ENCODE measurements at places on chromosomes 6 and 20.

DNA sequence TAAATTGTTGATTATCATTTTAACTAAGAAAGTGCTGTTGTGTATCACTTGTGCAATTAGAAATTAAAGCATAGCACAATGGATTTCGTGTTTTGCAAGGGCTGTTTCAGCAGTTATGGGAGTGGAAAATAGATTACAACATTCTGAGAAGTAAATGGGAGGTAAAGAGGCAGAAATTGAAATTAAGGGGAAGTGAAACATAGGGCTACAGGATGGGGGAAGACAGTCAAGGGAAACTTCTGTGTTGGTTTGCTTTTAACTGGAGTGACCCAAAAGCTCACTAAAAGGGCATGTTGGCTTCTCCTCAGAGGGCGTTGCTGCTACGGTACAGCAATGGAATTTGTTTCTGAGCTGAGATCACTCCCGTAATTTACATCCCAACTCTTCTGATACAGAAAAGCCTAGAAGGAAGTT lies 147.5 kb downstream of the BCAS1 start:
- DNase-seq: no peak

DNA sequence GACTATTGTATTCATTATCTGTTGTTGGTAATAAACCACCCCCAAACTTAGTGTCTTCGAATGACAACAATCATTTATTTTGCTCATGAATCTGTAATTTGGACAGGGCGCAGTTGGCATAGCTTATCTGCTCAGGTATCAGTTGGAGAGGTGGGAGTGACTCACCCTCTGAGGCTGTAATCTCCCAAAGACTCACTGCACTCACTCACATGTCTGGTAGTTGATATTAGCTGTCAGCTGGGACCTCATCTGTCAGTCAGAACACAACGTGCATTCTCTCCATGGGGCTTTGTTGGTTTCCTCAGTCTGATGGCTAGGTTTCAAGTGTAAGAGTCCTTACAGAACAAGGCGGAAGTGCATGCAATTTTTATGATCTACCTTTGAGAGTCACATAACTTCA lies 219.0 kb upstream of the PRND start:
- no peak for DNase-seq

DNA sequence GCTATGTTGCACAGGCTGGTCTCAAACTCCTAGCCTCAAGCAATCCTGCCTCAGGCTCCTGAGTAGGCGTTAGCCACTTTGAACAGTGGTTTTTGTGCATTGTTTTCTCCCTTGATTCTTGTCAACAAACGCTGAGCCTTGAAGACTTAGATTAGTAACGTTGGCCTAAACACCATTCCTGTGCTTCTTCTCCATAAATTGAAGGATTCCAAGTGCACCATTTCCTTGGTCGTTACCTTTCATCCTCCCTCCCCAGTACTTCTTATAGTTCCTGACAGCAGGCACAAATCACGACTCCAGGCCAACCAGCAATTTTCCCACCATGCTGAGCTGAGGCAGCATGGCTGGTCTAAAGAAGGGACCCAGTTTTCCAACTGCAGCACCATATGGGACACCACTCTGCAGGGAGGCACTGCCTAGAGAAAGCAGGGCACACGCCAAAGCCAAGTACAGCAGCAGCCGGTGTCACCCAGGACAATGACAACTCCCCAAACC lies 8.9 kb downstream of the RPS10 start:
- no peak for DNase-seq

DNA sequence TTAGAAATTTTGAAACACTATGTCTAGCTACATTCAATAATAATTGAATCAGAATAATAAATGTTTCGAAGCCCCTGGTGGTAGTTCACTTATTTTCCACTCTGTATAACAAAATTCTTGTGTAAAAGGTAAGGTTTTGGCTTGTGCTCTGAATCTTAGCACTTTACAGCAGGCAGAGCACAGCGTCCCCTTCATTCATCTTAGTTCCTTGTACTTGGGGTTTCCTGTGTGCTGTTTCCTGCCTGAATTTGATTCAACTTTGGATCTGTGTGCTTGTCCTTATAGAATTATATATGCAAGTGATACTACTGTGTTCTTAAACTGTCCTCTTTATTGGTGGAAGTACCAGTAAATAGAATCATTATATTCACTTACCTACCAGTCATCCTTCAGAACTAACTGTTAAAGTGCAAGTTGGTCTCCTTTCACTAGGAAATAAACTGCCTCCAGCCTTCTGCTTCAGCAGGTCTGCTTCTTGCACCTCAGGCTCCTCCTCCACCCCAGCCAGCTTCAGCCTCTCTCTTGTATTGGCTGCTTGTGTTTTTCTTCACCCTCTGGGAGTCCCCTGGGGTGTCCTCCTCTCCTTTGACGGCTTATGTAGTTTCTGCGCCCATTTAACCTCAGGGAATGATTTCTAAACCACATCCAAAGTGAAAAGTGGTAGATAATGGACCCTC lies 28.8 kb upstream of the TULP4 start:
- no peak for DNase-seq

DNA sequence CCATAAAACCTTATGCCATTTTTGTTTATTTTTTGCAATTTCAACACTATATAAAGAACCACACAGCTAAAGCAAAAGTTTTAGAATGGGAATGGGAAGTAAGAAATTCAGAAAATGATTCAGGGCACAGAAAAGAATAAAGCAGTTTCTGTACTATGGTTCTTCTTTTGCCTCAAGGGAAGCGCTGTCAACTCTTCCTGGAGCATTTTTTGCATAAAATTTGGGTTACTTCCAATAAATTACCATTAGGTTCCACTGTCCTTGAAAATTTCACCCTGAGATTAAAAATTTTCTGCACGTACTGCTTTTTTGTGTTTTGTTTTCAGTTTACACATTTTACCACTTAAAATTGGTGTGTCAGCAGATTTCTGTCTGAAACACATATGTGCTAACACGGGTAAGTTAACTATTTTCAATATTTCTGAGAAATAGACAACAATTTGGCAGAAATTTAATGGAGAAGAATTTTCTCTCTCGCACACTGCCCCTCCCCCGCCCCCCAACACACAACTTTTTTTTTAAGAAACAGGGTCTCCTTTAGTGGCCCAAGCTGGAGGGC lies 79.6 kb downstream of the ADAT2 start:
- no peak for DNase-seq

DNA sequence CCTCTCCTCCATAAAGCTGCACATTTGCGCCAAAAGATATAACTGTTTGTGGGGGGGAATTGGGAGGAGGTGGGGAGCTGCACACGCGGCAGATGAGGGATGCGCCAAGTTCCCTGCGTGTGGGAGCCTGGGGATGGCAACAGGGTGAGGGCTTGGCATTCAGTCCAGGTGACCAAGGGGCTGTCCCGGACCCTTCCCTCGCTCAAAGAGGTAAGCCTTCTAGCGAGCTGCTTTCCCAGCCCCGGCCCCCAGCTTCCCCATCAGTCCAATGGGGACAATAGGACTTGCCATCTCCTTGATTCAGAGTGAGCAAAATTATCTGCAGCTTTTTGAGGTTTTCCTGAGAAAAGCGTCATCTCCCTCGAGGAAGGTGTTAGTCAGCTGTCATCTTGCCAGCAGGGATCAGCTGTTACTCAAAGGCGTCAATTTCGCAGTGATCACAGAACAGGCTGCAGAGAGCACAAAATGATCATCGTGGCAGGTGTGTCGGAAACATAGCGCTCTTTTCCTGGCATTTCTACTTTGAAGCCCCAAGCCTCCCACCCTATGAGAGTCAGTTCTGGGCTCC lies 21.3 kb downstream of the ZNF831 start:
- DNase-seq: no peak

DNA sequence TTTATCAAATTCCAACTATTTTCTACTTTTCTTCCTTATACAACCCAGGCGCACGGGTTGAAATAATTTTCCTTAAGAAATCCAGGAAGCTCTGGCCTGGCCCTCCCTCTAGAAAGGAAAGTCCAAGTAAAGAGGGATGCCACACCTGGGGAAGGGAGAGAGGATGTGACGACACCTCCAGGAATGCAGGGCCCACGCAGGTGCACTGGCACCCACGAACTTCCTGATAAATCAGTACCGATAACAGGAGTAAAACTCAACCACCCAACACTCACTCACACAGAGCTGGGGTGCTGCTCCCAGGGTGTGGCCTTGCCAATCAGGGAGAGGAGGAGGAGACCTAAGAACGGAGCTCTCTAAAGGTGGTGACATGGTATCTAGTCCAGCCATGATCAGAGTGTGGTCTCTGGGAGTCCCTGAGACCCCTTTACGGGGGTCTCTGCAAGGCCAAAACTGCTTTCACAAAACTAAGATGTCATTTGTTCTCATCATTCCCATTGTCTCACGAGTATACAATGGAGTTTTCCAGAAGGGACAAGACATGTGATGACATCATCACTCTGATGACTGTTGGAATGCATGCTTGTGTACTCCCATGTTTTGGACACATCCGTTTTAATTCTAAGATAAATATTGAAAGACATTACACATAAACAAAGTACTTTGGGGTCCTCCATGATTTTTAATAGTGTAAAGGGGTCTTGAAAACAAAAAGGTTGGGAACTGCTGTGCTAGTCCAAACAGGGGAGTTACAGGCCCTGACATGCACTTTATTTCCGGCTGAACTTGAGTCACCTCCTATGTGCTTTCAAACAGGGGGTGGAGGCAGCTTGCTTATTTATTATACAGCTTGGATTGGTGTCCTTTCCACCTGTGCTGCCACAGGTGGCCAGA lies 2.2 kb upstream of the PARD6B start:
- DNase-seq: no peak

DNA sequence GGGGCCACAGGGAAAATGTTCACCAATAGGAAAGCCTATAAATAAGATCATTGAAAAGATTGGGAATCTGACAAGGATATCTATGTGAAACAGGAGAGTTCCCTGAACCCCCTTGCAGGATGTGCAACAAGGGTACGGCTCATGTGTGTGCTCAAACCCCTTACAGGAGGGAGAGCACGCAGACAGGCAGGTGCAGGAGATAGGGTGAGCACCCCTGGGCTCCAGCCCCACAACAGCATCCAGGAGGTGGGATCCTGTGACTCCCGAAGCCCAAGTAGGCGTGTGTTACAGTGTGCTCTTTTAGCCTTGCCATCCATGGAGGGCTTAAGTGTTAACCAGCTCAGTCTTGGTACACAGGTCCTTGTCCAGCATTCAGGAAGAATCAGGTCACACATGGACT lies 204.2 kb downstream of the BMP7 start:
- no peak for DNase-seq

DNA sequence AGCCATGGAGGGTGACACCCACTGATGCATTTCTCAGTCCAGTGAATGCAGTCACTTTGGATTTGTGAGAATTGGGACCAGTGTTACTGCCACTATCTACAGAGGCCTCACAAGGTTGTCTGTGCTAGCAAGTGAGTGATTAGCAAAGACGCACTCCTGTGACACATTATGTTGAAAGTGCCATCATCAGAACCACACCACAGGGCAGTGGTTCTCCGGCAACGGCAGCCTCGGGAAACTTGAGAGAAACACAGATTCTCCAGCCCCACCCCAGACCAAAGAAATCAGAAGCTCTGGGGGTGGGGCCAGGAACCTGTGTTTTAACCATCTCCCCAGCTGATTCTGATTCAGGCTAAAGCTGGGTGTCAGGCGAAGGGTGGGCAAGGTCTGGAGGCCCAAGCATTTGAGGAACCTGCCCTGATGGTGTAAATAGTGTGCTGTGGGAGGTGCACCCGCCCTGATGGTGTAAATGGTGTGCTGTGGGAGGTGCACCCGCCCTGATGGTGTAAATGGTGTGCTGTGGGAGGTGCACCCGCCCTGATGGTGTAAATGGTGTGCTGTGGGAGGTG lies 39.9 kb downstream of the TMEM242 start:
- no peak for DNase-seq

GRCh38 chr6:158662954-158663624 lies 13.2 kb downstream of the SYTL3 start:
- DNase-seq: no peak

DNA sequence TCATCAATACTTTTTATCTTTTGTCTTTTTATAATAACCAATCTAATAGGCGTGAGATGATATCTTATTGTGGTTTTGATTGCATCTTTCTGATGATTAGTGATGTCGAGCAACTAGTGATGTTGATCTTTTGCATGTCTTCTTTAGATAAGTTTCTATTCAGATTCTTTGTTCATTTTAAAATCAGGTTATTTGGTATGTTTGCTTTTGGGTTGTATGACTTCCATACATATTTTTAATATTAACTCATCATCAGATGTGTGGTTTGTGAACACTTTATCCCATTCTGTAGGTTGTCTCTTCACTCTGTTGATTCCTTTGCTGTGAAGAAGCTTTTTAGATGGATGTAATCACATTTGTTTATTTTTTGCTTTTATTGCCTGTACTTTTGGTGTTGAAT lies 295.8 kb downstream of the BCKDHB start:
- DNase-seq: no peak

DNA sequence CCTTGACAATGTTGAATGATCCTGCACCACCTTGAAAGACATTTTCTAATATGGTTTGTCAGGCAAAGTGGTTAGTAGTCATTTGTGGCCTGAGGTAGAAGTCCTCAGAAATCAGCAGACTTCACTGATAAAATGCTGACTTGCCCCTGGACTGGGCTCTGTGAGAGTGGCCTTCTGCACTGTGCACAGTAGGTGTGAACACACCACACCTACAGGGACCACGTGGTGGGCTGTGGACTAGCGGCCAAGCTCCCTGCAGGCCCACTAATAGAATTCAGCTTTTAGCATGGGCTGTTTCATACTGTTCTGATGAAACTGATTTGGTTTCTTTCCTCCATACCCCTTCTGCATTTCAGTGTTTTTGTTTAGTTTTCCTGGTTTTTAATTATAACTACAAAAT lies 7.3 kb downstream of the BPHL start:
- DNase-seq: no peak

DNA sequence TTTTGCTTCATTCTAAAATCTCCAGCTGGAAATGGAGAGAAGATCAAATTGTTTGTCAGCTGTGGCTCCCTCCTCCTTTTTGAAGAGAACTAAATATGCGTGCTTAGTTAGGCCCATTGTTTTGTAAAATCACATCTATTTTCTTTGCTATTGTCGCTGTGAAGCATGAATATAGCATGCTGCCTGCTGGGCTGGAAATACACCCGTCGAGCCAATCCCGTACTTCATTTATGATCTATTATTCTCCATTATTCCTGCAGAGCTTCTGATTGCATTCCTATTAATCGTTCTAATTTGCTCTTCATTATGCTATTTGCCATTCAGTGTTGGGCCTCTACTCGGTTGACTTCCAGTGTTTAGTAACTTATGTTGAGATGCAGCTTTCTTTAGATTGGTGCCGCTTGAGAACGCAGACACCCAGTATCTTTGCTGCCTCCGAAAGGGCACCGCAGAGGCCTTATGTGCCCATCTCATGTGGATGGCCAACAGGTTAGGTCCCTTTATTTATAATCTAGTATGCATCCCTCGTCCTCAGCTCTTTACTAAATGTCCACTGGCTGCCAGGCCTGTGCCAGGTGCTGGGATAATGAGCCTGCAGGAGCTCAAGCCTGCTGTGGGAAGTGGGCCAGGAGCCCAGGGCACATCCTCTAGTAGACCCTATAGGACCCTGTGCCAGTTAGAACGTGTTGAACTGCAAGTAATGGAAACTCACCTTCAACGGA lies 45.6 kb downstream of the FAM50B start:
- DNase-seq: no peak
